ENCODE measurements at places on chromosomes 2 and 18.

GRCh38 chr18:74768096-74768495 is 170.4 kb downstream of the ZNF407 start:
- no peak for DNase-seq

DNA sequence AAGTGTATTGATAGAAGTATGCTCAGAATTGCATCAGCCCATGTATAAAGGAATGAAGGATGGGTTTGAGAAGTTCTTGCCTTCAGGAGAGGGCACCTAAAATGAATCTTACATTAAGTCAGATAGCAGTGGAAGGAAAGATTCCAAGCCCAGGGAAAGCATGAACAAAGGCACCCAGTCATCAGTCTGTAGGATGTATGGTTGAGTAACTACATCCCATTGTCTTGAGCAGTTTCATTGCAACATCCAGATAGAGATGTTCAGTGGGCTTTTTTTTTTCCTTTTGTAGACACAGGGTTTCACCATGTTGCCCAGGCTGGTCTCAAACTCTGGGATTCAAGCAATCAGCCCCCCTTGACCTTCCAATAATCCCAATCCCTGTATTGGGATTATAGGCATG is 80.7 kb downstream of the ARHGAP28 start:
- no peak for DNase-seq

- no peak for DNase-seq
These were observed 37.0 kb downstream of the TGFA start for GRCh38 chr2:70516596-70516995.

DNA sequence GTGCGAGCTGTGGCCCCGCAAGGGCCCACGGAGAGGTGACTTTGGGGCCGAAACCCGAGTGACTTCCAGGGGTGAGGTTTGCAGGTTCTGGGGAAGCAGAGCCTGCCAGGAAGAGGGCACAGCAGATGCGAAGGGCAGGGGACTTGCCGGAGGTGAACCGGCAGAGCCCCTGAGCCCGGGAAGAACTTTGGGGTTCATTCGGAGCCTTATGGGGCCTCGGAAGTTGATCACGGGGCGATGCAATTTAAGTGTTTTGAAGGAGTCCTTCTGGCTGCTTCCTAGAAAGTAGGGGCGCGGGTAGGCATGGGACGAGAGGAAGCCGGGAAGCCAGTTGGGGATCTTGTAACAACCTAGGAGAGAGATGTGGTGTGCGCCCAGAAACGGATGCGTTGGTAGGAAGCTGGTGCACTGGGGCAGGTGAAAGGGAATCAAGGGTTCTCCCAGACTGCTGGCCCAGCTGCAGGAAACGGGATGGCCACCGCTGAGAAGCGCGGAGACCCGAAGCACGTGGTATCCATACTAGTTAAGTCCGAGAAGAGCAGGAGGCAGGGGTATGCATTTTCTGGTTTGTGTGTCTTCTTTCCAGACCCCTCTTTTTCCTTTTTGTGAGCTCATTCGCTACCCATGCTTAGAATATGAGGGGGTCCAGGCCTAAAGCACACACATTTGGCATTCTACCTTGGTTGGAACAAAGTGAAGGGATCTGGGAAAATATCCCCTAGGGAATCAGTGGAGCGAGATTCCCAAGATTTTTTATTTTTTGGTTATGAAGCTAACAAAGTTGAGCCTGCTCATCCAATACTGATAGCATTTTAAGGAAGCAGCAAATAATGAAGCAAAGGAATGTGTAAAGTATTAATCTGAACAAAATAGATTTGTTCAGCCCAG is 758 bp downstream of the SCLY start:
- no peak for DNase-seq

- DNase-seq: no peak
These were observed 7.0 kb upstream of the RNASEH1 start for GRCh38 chr2:3565117-3565516.

DNA sequence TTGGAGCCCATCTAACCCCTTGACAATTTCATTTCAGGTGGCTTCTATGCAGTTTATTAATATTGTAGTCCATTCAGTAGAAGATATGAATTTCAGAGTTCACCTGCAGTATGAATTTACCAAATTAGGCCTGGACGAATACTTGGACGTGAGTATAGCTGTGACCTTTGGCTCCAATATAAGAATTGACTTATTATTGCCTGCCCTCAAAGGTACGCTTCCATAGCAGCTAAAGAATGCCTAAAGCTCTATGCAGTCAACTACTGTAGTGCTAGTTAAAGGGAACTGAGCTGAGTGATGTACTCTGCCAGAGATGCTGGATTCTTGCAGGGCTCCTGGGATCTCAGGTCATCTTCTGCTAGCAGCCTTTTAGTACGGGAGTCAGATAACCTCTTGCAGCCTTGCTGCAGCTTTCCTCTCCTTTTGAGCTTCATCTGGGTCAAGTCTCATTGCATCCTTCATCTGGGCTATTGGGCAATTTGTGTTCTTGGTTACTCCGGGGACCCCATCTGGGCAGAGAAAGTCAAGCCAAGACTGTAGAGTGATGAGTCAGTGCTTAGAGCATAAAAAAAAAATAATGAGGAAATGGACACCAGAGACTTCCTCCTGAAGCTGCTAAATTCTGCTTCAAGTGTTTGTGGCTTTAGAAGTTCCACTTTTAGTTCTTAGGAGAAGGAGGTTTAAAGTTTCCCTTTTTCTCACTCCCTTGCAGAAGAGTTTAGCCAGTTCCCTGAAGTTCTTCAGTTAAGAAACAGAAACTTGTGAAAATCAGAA is 105.6 kb downstream of the PRPF40A start:
- no peak for DNase-seq

- no peak for DNase-seq
These were observed 77.1 kb upstream of the SLC39A10 start for GRCh38 chr2:195579776-195580555.

GRCh38 chr2:217632043-217632442 is 370.8 kb downstream of the TNS1 start:
- DNase-seq: no peak

DNA sequence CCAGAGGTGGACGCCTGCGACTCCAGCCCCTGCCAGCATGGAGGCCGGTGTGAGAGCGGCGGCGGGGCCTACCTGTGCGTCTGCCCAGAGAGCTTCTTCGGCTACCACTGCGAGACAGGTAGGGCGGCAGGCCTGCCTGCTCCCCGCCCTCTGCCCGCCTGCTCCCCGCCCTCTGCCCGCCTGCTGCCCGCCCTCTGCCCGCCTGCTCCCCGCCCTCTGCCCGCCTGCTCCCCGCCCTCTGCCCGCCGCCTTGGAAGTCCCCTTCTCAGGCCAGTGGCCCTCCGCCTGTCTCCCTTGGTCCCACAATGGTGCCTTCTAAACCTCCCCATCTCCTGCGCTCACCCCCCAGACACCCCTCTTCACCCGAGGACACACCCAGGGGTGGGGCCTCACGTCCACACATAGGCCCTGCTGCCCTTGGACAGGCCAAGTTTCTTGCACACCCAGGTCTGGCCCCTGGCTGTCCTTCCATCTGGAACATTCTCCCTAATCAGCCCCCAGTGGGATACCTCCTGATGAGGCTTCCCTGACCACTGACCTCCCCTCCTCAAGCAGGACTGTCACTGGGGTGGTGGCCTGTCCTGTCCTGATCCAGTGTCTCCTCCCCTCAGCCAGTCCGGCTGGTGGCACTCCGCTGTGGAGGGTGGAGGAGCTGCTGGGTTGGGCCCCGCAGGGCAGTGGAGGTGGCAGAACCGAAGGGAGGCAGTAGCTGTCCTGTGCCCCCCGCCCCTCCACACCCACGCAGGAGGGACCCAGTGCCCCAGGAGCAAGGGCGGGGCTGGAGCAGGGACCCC is 37.9 kb downstream of the MTERF4 start:
- no peak for DNase-seq

- no peak for DNase-seq
These were observed 44.5 kb downstream of the SH3BP4 start for GRCh38 chr2:234996069-234996940.

DNA sequence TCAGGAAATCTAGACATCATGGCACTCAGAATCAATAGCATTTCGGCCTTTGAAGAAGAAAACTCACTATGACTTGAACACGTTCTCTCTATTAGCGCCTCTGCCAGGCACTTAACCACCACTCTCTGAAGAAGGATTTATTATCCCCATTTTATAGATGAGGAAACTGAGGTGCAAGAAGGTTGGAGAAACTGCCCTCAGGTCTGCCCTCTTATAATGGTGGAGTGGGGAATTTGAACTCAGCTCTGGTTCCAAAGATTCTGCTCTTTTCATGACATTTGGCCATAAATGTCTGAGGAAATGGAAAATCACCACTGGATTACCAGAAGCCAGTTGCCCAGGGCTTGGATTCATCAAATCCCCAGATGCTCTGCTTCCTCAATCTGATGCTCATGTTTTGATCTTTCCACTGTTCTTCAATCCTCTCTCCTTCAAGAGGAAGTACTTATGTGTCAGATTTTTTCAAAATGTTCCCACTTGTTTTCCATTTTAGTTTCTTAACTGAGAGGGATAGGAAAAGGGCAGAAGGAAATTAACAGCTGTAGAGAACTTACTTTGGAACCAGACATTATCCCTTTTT is 68.1 kb downstream of the ANTXR1 start:
- DNase-seq: no peak

DNA sequence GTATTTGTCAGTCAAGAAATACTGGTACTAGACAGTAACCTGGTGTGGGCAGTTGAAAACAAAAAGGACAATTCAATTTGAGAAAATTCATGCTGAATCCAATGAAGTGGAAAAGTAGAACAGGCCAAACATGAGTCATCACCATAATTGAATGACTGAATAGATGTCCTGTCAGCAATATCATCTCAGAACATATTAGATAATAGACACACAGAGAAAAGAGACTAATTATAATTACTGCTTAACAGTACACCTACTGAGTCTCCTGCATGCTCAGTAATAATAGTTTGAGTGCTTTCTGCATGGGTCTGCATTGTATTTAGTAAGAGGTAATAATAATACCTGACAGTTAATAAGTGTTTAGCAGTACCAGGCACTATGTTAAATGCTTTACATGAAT is 138.6 kb upstream of the ZC3H15 start:
- DNase-seq: no peak

GRCh38 chr2:182650704-182651103 is 65.4 kb upstream of the DNAJC10 start:
- no peak for DNase-seq

DNA sequence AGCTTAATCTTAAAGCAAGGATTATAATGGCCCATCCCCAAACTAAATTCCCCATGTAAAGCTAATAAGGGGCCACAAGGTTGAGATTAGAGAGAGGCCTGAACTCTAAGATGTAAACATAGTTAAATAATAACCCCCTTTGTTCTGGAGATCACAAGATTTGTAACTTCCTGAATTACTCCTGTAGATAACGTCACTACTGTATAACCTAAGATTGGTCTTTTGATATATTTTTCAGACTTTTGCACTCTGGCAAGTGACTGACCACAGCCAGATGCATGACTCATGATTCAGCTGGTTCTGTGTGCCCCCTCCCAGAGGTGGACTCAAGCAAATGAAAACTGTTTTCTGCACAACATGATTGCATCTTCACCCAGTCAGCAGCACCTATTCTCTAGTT is 686.0 kb upstream of the DDX18 start:
- DNase-seq: no peak

DNA sequence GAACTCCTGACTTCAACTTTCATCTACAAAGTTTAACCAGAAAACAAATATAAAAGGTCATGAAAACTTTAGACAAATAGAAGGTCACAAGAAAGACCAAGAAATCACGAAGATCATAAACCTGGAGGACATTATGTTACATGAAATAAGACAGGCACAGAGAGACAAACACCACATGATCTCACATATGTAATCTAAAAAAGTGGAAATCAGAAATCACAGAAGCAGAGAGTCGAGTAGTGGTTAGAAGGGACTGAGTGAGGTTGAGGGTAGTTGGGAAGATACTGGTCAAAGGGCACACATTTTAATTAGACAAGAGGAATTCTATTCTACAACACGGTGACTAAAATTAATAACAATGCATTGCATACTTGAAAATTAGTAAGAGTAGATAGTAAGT is 1.4 kb downstream of the GCFC2 start:
- DNase-seq: no peak

DNA sequence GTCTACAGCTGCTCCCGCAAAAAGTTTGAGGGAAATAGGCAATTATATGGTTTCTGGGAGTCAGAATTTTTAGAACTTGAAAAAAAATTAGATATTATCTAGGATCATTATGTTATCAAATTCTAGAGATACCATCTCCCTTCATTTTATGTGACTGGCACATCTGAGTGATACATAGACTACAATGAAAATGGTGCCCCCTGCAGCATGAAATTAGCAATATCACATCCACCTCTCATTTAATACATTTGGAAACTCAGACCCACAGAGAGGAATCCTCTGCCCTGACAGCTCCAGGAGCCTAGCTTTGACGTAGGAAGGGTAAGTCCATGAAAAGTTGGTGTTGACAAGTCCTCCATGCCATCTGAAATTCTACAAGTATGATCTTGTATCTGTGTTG is 381.6 kb downstream of the SUCLG1 start:
- DNase-seq: no peak

DNA sequence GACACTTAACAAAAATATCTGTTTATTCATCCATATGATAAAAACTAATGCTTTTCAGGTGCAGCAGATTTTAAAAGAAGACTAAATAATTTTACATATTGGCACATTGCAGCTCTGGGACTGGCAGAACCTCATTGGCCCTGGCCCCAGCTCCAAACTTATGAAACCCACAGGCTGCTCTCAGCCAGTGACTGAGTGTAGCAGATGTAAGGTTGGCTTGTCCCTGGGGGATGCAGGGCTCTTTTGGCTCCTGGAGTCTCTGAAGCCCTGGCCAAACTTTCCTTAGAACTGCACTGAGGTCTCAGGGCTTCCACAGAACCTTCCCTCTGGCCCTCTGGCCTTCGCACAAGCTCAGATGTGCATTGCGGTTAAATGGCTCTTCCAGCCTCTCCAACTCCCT is 725.0 kb upstream of the SOX11 start:
- DNase-seq: no peak

DNA sequence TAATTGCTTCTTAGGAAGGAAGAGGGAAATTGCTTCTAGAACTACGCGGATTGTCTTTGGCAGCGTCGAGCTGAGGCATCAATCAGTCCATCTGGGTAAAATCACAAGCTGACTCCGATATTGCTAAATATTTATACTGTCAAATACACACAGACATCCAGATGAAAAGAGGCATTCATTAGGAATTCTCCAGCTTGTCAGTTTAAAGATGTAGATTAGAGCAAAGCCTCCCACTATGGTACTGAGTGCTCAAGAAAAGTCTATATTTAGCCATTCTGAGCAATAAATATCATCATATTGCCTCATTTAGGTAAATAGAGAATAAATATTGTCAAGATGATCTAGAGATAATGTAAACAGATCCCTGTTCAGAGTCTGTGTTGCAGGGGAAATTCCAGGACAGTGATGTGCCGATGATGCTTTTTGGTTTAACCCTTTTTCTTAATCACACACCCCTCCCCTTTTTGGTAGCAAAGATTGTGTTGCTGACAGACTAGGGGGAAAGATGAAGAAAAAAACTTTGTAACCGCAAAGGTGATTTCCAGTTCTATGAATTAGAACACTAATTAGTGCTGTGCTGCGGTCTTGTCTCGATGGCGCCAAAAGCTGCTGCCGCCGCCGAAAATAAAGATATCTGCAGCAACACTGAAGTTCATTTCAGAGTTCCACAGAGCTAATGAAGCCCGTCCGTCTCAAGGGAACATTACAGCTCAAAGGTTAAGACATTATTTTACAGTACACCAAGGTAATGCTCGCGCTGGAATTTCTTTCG is 171.8 kb downstream of the PTGR3 start:
- DNase-seq: no peak

- no peak for DNase-seq
These were observed 37.8 kb downstream of the SRSF7 start for GRCh38 chr2:38713338-38713737.

All from stimulated activated CD8-positive, alpha-beta memory T cell treated with anti-CD3 and anti-CD28 coated beads, Interleukin-15, amount 100 ng/mL, for 4 hours (primary cell).